ENCODE measurements at places on chromosomes 16 and 17.

GRCh38 chr16:56713794-56714193 is 16.1 kb upstream of the NUP93 start:
- no peak for DNase-seq

- peak; percentile 56 for DNase-seq
These were observed 7.5 kb downstream of the EIF1 start for GRCh38 chr17:41695954-41696757.

DNA sequence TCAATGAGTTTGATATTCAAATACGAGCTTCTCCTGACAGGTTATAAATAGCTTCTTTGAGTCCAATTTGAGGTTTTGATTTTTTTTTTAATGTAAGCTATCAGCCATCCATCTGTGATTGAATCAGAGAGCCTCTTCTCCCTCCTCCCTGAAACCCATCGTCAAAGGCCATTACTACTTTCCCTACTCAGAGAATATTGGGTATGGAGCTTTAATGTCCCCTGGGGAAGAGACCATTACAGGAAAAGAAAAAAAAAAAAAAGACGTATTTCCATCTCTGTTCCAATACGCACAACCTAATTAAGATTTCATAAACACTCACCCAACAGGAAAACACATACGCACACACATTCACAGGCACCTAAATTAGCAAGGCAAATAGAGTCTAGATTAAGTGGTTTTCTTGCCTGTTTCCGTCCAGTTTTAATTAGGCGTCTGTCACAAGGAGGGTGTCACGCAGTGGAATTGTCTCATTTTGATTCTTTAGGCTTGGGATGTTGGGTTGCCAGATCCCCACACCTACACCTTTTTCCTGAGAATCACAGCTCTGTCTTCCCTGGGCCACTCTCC is 194.3 kb upstream of the RPL38 start:
- no peak for DNase-seq

- DNase-seq: no peak
These were observed 34.5 kb downstream of the FAM222B start for GRCh38 chr17:28807925-28808634.

GRCh38 chr16:86038926-86039310 is 140.0 kb downstream of the IRF8 start:
- DNase-seq: no peak

DNA sequence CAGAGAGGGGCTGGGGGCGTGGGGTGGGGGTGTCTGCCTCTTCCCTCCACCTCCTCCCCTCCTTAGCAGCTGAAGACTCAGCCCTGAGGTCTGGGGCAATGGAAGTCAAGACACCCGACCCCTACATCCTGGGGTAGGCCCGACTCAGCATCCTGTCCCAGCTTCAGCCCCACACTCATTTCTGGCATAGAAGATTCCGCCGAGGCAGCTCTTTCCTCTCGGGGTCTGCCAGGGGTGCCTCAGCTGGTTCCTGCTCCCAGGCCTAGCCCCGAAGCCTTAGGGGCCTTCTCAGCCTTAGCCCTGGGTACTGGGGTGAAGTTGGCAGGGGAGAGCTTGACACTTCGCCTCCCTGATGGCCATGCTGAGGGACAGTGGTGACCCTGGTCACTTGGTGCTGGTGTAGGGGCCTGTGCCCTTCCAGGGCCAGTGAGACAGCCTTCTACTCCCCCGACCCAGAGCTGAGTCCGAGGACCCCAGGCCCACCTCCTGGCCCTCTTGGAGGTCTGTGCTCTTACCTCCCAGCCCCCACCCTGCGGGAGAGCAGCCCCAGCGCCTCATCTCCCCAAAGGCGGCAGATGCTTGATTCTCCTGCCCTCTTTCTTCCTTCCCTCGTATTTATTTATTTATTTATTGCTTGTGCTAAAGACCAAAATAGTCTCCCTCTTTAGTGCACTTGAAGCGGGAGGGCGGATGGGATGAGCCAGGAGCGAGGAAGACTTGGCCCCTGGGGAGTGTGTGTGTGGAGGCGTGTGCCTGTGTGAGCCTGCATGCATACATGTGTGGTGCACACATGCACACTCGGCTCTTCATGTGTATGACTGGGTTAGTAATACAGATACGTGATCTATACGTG is 42.5 kb downstream of the KCNJ12 start:
- DNase-seq: no peak

DNA sequence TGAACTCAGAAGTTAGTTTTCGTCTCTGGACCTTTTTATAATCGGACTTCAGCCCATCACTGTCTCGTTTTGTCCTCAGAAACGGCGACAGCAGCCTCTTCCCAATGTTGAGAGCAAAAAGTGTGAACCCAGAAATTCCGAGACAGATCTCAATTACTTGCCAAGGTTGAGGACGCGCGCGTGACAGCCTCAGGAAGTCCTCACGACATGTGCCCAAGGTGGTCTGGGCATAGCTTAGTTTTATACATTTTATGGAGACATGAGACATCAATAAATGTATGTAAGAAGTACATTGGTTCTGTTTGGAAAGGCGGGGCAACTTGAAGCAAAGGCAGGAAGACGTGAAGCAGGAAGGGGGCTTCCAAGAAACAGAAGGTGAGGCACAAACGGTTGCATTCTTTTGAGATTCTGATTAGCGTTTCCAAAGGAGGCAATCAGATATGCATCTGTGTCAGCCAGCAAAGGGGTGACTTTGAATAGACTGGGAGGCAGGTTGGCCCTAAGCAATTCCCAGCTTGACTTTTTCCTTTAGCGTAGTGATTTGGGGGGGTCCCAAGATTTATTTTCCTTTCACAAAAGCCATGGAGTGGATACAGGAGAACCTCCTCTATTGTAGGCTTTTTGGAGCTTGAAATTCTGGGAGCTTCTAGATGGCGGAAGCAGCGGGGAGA is 583 bp upstream of the ZNF747 start:
- DNase-seq: peak; percentile 17

GRCh38 chr17:44192750-44193149 is 6.0 kb downstream of the TMUB2 start:
- DNase-seq: no peak

DNA sequence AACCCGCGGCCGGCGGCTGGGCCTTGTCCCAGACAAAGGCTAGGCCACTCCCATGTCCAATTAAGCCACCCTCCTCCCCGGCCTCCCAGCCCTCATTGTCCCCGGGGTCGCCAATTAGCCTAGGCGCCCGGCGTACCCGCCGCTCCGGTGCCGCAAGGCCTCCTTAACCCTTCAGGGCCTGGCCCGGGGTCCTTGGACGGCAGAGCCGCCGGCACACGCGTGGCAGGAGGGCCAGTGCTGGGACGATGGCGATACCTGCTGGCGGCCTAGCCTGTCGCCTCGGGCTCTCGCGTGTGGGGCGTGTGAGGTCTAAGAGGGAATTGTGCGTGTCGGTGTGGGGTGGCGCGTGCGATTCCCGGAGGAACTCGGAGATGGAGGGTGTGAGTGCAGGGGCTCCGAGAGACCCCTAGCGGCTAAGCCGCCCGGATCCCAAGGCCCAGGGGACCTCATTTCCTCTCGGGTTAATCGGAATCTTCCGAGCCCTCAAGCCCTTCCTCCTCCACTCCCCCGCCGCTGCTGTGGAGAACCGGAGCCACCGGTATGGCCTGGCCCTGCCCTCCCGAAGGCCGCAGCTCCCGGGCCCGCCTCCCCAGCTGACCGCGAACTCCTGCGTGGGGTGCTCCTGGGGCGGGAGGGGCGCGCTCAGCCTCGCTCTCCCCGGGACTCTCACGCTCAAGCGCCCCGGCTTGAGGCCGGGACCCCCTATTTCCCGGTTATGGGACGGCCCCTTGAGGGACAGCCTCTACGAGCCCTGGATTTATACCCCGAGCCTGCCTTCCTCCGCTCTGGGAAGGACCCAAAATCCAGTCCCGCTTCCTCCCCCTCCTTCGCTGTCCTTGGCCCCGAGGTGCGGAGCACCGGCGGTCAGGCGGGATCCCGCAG is 11.9 kb downstream of the TBX2 start:
- no peak for DNase-seq

GRCh38 chr17:42288803-42289610 is 709 bp downstream of the STAT5A start:
- DNase-seq: peak; percentile 56

DNA sequence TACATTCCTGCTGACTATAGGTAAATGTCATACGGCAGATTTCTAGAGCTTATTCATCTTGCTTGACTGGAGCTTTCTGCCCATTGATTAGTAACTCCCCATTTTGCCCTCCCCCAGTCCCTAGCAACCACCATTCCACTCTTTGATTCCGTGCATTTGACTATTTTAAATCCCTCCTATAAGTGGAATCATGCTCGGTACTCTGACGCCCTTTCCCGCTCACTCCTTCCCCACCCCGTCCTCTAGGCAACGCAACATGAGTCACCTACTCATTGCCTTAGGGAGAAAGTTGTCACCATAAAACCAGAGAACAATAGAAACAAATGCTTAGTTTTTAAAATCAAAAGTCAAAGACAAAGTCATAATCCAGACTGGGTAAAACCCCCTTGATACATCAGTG is 45.5 kb upstream of the RBBP6 start:
- no peak for DNase-seq

DNA sequence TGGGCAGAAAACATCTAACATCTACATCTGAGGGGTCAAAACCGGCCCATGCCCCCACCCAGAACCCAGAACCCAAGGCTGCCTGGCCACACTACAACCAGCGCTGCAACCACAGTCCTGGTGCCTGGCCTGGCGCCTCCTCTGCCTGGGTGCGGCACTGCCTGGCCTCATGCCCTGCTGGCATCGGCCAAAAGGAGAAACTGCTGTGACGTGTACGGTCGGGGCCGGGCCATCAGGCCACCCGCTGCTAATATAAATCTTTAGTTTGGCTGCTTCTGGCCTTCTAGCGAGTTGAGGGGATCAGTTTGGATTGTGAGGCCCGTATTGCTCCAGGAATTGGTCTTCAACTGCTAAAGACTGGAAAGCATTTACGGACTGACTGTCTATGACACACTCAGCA is 22.8 kb downstream of the TMEM204 start:
- DNase-seq: no peak

- DNase-seq: no peak
These were observed 438 bp downstream of the RTN4RL1 start for GRCh38 chr17:2024572-2025219.

- no peak for DNase-seq
These were observed 26.8 kb downstream of the MPP2 start for GRCh38 chr17:43880420-43880991.

GRCh38 chr17:63530557-63531021 is 7.4 kb downstream of the KCNH6 start:
- DNase-seq: no peak

- DNase-seq: no peak
These were observed 357.3 kb upstream of the XYLT1 start for GRCh38 chr16:17828012-17828411.

DNA sequence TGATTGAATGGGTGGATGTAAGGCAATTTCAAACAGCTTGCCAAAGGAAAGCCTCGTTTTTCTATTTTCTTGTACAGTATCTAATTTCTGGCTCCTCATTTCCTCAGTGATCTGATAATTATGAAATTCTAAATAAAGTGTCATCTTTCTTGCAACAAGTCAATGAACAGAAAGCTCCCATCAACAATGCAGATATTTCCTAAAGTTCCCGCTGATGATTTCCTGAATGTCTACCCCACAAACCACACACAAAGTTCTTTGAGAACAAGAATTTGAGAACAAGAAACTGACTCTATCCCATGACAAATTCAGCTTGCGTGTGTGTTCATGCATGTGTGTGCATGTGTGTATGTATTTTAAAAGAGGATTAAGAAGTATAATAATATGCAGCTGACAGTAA is 35.2 kb downstream of the SKAP1 start:
- no peak for DNase-seq

DNA sequence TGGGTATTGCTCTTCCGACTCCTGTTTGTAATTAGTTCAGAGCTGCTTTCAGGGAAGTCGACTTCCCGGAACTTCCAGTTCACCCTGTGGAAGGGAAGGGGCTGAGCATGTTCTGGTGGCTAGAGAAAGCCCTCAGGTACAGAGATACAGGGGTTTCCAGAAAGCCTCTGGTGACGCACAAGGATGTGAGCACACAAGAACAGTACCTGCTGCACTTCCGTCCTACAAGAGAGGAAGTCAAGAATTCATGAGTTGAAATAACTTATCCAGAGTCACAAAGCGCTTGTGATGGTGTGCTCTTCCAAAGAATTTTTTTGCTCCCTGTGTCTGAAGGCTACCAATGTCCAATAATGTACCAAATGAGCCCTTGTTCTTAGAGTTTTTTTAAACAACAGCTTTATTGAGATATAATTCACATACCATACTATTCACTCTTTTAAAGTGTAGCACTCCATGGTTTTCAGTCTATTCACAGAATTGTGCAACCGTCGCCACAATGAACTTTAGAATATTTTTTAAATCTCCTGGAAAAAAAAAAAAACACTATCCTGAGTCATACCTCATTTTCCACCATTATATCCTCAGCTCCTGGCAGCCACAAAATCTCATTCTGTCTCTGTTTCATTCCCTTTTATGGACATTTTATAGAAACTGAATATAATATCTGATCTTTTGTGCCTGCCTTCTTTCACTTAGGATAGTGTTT is 327.6 kb downstream of the CDH13 start:
- DNase-seq: no peak

- no peak for DNase-seq
These were observed 1.6 kb downstream of the IL21R start for GRCh38 chr16:27403601-27403992.

- DNase-seq: no peak
These were observed 17.1 kb downstream of the ZNF768 start for GRCh38 chr16:30509081-30509765.

DNA sequence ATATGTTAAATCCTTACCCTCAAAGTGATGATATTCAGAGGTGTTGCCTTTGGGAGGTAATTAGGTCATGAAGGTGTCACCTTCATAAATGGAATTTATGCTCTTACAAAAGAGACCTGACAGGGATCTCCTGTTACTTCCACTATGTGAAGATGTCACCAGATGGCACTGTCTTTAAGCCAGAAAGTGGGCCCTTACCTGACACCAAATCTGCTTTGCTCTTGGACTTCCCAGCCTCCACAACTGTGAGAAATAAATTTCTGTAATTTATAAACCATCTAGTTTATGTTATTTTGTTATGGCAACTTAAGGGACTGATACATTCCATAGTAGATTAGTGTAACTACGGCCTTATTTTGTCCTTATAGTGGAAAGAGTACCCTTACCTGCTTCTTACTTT is 358.3 kb upstream of the SALL1 start:
- no peak for DNase-seq

DNA sequence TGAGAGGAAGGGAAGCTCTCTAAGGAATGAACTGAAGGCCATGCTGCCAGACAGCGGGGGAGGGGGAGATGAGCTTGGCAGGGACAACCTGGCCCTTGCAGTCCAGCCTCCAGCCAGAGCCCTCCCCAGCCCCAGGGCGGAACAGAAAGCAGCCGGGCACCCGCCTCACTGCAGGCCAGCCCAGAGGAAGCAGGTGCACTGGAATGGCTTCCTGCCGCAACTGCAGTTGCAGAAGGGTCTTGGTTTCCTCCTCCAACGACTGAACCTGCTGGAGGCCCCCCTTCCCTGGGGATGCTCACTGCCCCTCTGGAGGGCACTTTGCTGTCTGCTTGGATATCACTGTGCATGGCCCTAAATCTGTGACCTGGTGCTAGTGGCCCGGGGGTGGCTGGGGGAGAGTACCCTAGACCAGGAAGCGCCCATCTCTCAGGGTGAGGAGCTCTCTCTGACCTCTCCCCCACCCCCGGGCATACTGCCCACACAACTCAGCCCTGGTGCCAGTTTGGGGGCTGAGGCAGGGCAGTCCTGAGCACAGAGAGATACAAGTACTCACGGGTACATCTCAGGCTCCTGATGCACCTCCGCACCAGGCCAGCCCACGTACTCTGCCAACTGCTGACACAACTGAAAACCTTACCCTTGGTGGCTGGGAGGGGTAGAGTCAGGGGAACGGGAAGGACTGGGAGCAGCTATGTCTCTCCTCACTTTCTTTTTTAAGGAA is 41.1 kb downstream of the MYO18A start:
- no peak for DNase-seq

GRCh38 chr16:66292241-66292935 is 74.1 kb upstream of the CDH5 start:
- DNase-seq: no peak

- no peak for DNase-seq
These were observed 406.6 kb upstream of the EEF2KMT start for GRCh38 chr16:5504064-5504781.

Data from activated CD8-positive, alpha-beta memory T cell treated with anti-CD3 and anti-CD28 coated beads for 4 hours (primary cell).